ENCODE measurements at places on chromosomes 16 and 17. TPM values are rescaled to one million over a fixed set of nuclear protein-coding genes. Genes with fewer than 3 reads are reported as not detected.

DNA sequence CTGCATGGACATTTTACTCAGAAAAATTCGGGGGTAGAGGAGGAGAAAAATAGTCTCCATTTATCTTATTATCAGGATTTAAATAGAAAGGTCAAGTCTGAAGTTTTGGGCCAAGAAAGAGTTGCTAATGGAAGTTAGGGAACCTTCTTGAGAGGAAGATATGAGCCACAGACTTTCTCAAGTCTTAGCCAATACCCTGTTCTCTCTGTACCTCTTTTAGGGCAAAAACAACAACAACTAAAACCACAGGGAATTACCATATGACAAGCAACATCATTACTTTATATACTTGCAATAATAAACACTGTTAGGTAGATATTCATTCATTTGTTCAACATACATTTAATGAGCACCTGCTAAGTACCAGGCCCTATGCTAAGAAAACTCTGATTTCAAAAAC is 282.2 kb upstream of the CDH5 start:
- no peaks in the 10 kb centered on the region for H3K27me3 ChIP-seq
- no peak for DNase-seq
- H3K4me1 ChIP-seq: no peaks in the 10 kb centered on the region
- no peak overlapping the region for H3K4me3 ChIP-seq

GRCh38 chr17:44273607-44274006 is 5.7 kb upstream of the SLC4A1 start:
- no peak overlapping the region for H3K27ac ChIP-seq
- no peak for DNase-seq
- no peaks in the 10 kb centered on the region for H3K4me1 ChIP-seq
- peaks cover 11% of the 10 kb centered on the region for H3K27me3 ChIP-seq
- H3K4me3 ChIP-seq: no peak overlapping the region

DNA sequence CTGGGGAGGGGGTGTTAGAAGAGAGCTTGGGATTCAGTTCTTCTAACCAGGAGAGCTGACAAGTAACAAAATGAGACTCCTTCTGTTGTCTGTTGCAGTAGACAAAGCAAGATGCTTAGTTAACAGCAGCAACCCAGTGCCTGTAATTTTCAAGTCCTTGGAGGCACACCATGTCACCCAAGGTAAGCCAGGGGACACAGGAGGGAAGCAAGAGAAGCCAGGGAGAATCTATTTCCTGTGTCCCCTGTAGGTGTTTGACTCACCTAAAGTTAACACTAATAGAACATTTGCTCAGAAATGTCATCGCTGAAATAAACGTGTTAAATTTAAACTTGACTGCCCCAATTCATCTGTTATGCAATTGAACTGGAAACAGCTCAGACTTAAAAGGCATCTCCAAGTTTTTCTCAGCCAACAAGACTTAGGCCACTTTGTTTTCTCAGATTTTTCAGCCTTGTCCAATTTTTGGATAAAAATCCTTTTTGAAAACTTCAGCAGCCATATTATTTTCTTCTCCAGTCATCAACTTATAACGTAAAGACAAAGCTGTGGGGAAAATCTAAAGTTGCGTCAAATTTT is 257.6 kb downstream of the CDH13 start:
- H3K36me3 ChIP-seq: no peaks in the 10 kb centered on the region
- no peak overlapping the region for H3K4me3 ChIP-seq
- no peak for DNase-seq
- H3K27me3 ChIP-seq: peaks cover 5% of the 10 kb centered on the region
- H3K4me1 ChIP-seq: no peaks in the 10 kb centered on the region

SLC4A1 gene
- total RNA-seq: not detected

DNA sequence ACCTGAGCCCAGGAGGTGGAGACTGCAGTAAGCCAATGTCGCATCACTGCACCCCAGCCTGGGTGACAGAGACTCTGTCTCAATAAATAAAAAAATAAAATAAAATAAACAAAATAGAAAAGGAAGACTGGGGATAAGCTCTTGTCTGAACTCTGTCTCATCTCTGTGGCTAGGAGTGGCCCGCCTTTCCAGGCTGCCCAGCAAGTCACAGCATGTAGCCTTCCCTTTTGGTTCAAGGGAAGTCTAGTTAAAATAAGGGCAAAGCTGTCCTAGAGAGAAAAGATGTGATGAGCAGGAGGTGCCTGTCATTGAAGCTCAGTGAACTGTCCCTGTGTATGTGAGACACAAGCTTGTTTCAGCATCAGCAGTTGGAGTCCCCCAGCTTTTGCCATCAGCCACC is 2.7 kb upstream of the GFAP start:
- DNase-seq: no peak
- H3K36me3 ChIP-seq: no peaks in the 10 kb centered on the region
- H3K27ac ChIP-seq: no peak overlapping the region
- H3K4me3 ChIP-seq: no peak overlapping the region

- no peaks in the 10 kb centered on the region for H3K4me1 ChIP-seq
- DNase-seq: no peak
- no peaks in the 10 kb centered on the region for H3K36me3 ChIP-seq
- H3K27ac ChIP-seq: no peak overlapping the region
- no peaks in the 10 kb centered on the region for H3K27me3 ChIP-seq
Observed at GRCh38 chr17:10088444-10088843, 110.0 kb downstream of the GAS7 start.

DNA sequence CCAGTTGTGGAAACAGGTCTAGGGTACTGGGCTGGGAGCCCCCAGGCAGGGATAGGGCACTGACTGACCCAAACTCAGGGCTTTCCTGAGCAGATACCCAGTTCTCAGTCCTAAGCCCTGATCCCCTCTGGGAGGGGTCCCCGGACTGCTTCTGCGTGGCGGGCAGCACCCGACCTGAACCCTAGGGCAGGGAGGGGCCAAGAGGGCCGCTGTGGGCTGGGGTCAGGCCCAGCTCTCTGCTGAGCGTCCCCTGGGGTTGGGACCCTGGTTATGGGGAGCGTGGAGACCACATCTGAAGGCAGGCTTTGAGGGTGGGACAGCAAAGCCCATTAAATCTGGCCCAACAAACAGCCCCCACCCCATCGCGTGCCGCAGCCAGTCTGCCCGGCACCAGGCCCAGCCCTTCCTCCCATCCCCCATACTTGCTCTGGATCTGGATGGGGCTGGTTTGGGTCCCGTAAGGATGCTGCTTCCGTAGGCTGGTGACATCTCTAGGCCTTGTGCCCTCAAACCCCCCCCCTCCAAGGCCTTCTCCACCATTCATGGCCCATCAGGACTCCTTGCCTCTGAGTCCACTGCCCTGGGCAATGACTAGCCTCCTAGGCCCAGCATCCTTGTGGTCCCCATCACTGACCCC is 691 bp upstream of the FAM83G start:
- H3K27ac ChIP-seq: no peak overlapping the region
- peaks cover 19% of the 10 kb centered on the region for H3K4me1 ChIP-seq
- H3K36me3 ChIP-seq: no peaks in the 10 kb centered on the region
- DNase-seq: no peak
- H3K4me3 ChIP-seq: no peak overlapping the region

DNA sequence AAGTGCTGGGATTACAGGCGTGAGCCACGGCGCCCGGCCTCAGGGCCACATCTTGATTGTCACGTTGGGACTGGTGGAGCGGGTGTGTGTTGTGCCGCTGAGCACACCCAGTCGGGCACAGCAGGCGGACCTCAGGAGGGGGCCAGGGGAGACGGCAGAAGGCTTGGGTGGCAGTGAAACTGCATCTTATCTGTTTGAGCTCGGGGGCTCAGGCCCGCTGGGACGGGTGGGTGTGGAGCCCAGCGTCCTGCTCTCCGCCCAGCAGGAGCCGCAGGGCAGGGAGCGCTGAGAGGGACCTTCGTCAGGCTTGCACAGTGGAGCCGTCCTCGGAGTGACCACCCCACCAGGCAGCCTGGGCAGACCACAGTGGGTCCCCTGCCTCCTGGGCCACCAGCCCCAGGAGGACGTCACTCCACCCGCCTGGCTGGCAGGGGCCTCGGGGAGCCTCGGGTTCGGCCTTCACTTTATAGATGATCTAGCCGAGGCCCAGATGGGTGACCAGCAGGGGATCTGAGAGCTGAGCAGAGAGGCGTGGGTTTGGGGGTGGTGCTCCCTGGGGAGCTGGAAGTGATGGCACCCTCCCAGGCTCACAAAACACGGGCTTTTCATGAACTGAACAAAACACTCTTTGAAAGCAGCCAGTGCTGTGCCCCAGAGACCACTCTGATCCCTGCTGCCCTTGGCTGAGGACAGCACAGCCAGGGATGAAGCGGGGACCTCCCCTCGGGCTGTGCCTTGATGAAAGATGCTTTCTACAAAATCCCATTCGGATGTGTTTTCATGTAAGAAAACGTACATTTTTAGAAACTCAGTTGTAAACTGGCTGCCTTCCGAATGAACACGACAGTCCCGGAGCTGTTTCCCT is 181.1 kb downstream of the SEC14L1 start:
- no peak overlapping the region for H3K27ac ChIP-seq
- H3K4me3 ChIP-seq: no peak overlapping the region
- H3K36me3 ChIP-seq: no peaks in the 10 kb centered on the region
- no peaks in the 10 kb centered on the region for H3K27me3 ChIP-seq
- DNase-seq: no peak

DNA sequence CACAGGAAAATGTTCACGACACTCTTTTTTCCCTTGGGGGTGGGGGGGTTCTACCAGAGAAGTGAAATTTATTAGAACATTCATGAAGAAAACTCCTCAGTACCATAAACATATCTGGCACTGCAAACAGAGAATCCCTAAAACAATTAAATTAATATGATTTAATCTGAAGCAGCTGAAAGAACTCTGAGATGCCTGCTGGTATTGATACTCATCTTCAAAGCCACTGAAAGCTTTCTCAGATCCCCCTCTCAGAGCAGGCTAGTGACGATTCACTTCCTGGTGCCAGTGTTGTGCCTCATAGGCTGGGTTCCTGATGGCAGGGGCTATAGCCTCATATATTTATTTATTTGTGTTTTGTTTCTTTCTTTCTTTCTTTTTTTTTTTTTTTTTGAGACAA is 52.7 kb downstream of the MYH10 start:
- H3K27ac ChIP-seq: no peak overlapping the region
- DNase-seq: no peak
- peaks cover 4% of the 10 kb centered on the region for H3K27me3 ChIP-seq
- peaks cover 21% of the 10 kb centered on the region for H3K4me1 ChIP-seq

DNA sequence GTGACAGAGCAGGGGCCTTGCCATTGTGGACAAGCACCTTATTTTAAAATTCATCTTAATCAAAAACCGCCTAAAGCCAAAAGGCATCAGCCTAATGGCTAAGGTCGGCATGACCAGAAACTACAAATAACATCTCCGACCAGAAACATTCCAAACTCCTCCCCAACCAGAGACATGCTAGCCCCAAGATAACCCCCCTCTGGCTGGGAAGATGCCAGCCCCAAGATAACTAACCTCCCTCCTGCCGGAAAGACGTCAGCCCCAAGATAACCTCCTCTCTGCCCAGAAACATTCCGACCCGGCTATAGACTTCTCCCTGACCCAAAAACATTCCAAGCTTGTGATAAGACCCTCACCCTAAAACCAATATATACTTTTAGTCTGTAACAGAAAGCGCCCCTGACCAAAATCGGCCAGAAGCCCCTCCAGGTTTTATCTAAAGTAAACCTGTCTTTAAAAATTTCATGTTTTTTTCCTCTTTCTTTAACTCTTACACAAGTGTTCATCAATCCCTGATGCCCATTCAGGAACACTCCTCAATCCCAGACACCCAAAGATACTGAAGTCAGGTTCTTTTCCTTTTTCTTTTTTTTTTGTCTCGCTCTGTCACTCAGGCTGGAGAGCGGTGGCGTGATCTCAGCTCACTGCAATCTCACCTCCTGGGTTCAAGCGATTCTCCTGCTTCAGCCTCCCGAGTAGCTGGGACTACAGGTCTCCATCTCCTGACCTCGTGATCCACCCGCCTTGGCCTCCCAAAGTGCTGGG is 32.7 kb downstream of the TLE7 start:
- no peak overlapping the region for H3K4me3 ChIP-seq
- H3K27me3 ChIP-seq: peaks cover 53% of the 10 kb centered on the region
- H3K36me3 ChIP-seq: no peaks in the 10 kb centered on the region

DNA sequence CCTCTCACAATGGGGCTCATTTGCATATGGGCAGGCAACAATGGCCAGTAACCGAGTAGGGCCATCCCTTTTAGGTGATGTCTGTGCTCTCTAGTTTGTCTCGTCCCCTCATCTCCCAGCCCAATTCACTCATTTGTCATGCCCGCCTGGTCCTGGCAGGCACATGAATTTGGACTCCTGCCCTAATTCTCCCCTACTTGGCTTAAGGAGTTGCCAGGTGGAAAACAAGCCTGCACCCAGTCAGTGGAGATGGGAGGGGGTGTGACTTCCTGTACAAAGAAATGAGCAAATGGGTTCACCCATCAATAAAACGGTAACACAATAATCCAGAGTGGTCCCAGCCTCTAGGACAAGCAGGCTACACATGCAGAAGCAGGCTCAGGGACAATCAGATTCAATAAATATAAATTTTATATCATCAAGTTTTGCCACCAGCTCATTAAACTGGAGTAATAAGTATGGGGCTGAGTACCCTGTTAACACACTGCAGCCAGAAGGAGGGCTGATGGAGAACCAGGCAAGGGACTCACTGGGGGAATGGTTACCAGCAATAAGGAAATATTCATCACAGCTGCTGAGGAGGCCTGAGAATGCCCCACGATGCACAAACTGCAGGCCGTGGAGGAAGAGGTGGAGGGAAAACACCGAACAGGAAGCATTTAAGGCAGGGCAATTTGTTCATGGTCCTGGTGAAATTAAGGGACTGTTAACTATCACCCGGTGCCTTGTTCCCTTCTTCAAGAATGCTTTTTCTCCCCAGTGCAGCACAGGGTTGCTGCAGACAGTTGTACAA is 84.4 kb upstream of the GPRC5B start:
- no peak overlapping the region for H3K27ac ChIP-seq
- no peaks in the 10 kb centered on the region for H3K4me1 ChIP-seq
- H3K4me3 ChIP-seq: no peak overlapping the region
- DNase-seq: no peak

GRCh38 chr16:4486126-4486893 is 10.1 kb downstream of the HMOX2 start:
- H3K27me3 ChIP-seq: no peaks in the 10 kb centered on the region
- H3K27ac ChIP-seq: peak overlapping the region; percentile 96
- H3K36me3 ChIP-seq: peaks cover 35% of the 10 kb centered on the region
- no peak for DNase-seq
- H3K4me1 ChIP-seq: peaks cover 64% of the 10 kb centered on the region
- H3K4me3 ChIP-seq: no peak overlapping the region

DNA sequence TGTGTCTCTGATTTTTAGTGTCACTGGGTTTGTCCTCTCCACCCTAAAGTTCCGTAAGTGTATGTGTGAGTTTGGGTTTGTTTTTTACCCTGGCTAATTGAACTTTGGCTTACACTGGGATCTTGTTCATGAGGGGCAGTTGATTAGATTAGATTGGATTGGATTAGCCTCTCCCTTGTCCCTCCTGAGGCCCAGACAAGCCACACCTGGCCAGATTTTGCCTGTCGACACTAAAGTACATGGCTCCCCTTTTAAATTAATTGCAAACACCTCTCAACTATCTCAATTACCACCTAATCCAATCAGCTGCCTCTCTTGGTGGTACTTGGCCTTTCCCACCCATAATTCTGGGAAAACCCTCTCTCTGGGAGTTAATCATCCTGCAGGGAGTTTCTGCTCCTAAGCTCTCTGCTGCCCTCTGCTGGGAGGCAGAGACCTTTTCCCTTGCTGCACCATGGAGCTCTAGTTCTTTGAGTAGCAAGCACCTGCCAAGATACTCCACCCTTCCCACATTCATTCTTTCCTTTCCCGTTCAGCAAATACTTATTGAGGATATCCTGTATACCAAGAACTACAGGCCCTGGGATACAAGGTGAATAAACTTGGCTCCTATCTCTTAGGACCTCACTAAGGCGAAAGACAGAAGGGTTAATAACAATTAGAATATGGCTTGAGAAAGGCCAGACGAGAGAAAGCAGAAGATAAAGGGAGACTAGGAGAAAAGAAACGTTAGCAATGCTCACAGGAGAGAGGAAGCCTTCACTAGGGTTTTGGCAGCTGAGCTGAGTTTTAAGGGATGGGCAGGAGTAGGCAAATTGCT is 60.0 kb upstream of the MPHOSPH6 start:
- H3K27me3 ChIP-seq: peaks cover 29% of the 10 kb centered on the region
- no peaks in the 10 kb centered on the region for H3K36me3 ChIP-seq

Measured in activated CD8-positive, alpha-beta memory T cell treated with anti-CD3 and anti-CD28 coated beads, Interleukin-2, amount 10 ng/mL, durations not matched to agents 7 days and 5 days (primary cell).